Esophagus squamous epithelium (tissue), 5 donors: ENCODE measurements at places on chromosomes 4 and X.

DNA sequence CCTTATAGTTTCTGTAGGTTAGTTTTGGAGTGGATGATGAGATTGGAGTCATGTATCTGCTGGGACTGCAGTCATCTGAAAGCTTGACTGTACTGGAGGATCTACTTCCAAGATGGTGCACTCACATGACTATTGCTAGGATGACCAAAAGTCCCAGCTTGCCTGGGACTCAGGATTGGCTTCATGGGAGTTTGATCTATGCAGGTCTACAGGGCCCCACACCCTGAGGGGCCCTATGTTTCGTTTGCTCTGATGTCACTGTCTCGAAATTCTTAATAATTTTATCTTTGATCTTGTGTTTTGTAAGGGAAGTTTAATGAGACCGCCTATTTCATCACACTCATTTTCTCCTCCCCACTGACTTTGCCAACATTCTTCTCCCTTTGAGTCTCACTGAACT is at the start of gene SMIM9:
TSS of gene SMIM9 (minus strand) at position 101 of the 400 bp plus-strand sequence. CDS start 3,806 bp downstream, outside the sequence.
- DNase-seq, result no peak

DNA sequence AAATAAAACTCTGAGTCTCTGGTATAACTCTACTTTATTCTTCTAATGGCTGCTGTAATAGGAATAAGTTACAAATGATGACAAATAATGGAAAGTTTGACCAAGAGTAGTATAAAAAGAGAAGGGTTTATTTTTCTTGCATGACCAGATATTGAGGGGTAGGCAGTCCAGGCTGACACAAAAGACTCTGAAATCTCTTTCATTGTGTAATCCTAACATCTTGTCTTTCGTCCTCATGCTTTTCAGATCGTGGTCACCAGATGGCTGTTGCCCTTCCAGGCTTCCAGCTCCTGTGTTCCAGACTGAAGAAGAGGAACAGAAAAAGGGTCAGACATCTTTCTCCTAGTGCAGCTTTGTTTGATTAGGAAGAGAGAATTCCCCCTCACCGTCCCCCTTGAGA is 176.9 kb upstream of the GK2 start:
- DNase-seq, result no peak

- no peak for DNase-seq
Observed at GRCh38 chr4:7332216-7333023, 102.3 kb downstream of the PSAPL1 start.

DNA sequence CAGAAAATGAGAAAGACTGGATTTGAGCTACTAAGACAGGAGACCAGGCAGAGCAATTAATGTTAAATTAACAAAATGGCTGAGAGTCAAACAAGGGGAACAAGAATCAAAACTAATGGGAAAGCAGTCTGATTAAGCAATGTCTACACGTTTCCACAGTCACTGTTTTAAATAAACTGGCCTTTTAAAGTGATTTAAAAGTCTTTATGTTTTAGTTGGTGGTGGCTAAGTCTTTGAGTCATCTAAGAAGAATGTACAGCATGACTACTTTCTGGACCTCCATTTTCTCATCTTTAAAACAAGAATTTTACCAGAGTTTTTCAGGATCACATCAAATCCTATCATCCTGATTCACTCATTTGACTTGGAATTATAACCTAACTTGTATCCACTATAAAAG is 233.8 kb downstream of the ENOX2 start:
- no peak for DNase-seq

DNA sequence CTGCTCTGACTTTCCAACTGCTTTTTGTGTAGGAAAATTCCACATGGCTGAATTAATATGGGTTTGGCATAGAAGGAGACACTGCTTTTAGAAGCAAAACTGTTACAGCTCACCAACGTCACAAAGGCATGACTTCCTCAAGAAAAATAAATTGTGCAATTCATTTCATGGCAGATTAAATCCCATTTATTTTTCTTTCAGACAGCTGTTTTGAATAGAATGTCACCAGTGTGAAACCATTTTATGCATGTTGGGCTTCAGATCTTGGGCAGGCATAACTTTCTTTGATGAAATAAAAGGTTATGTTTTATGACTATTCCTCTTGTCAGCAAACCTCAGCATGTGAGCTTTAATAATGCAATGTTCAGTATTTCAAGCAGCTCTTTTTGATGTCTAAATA is 542.8 kb downstream of the GALNTL6 start:
- no peak for DNase-seq

GRCh38 chrX:24154490-24155034 is 5.0 kb downstream of the ZFX start:
- no peak for DNase-seq

DNA sequence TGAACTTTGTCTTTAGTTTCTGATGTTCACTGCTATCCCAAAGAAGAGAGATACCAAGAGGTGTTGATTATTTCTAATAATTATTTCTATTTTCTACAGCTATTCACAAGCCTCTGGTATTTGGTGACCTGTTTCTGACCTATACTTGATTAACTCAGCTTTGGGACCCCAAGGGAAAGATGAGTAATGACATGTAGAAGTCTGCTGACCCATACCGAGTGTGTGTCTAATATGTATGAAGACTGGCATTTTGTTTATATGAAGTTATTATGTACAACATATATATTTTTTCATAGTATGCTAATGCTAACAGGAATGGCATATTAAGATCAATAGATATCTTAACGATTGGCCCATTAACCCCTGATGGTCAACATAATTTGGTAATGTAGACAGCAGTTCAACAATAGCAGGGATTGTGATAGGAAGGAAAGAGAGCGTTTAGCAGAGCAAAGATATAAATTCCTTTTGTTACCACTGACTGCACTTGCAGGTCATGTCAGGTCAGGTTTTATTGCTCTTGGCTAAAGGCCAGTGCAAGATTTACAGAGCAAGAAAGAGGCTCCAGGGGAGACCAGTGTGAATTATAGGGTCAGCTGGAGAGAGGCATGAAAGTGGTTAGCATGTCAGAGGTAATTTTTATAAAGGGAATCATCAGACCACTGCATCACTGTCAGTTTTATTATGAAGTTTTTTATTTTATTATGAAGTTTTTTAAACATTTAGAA is 94.7 kb upstream of the DIPK2B start:
- DNase-seq, result no peak
